Right cardiac atrium (tissue), 5 donors: ENCODE measurements at places on chromosomes 7 and 10.

- DNase-seq: no peak
These were observed 83.4 kb downstream of the CHST15 start for GRCh38 chr10:124010024-124010423.

DNA sequence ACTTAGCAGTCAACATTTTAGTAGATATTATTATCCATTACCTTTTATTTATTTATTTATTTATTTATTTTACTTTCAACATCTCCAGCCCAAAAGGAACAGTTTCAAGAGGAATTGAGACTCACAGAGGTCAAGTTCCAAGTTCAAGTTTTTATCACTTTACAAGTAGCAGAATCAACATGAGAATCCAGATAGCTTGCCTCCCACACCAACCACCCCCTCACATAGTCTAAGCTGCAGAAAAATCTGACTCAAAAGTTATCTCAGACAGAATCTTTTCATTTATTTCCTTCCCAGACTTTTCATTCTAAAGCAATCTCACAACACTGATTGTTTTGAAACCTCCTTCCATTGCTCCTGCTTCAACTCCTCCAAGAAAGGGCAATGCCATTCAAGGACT is 129.6 kb downstream of the GRM3 start:
- DNase-seq: no peak

DNA sequence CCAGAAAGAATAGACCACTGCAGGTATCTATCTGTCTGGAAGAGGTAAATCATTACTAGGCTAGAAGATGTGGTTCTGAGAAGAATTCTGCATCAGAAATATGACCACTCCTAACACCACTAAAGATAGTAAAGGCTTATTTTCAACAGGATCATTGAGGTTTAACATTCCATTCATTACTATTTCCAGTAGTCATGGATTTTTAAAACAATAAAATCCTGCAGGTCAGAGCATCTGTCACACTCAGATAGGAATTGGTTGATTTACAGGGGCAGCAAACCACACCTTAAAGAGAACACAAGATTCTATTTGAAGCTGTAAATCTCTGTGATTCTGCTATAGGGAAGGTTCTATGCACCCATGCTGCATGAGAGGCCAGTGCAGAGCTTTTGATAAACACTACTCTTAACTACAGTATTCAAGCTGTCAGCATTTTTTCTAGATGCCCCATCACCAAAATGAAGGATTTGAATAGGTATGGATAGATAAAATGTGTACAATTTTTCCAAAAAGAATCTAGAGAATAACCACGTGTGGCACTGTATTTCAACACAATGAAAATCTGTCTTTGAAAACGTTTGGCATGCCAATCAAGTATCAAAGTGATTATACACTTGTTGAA is 14.6 kb downstream of the LRRC17 start:
- no peak for DNase-seq

DNA sequence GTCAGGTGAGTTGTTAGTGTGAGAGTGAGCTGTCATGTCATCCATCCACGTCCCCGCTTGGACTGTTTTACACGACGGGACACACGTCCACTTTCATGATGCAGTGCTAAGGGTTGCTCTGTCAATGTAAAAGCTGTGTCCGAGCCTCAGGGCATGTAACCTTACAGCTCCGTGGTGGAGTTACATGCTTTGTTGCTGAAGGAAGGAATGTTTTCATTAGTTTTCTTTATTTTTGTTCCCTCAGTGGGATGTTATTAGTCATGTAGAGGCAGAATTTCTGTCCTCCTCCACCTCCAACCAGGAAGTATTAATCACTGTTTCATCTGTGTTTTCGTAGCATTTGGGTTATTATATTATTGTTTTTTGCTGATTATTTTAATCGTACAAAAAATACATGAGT is 88.6 kb downstream of the NRG3 start:
- DNase-seq: no peak

- no peak for DNase-seq
These were observed 78.5 kb downstream of the APBB1IP start for GRCh38 chr10:26516540-26517101.
